ENCODE measurements at places on chromosomes 12 and 14.

- no peak for DNase-seq
Observed at GRCh38 chr14:96597680-96598079, 95.5 kb downstream of the PAPOLA start.

DNA sequence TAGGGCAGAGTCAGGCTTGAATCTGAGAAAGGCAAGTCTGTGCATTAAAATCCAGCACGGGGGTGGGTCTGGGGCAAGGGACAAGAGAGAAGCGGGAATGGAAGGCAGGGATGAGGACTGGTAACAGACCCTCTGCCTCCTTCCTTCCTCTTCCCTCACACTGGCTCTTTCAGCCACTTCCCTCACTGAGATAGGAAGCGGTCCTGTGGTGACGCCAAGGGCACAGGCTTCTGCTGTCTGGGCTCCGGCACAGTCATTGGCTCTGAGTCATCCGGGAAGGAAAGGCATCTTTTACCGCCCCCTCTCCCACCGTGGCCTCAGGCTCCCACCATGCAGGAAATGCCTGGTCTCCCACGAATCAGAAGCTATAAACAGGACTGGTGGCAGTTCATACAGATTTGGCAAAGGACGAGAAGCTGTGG is 70.2 kb downstream of the ETV6 start:
- DNase-seq, result peak; percentile 91

DNA sequence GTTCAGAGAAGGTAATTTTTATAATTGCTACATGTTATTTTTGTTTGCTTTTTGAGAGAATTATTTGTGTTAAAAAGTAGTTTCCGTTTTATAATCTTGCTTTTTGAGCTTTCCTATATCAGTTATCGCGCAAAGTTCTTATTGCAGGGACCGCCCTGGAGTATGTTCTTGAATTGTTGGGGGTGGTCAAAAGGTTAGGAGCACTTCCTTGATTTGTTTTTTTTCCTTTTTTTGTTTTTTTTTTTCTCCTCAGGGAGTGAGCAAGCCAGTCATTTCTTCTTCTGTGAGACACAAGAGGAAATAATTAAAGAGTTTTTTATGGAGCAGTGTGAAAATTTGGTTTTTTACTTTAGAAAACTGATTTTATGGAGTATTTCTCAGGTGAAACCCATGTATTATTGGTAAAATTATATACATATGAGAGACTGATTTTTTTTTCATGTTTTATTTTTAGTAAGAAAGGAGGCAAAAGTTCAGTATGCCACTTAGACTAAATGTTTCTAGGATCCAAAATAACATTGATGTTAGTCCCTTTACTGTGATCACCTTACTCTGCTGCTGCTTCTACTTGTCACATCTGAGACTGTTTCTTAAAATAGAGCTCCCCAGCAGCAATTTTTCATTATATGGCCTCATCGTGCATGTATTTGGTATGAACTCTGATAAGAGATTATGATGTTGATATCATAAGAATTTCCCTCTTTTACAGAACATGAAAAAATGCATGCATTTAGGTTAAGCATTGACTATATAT is 26.6 kb downstream of the PLEKHA5 start:
- no peak for DNase-seq

GRCh38 chr12:7709969-7710675 is 1.1 kb upstream of the DPPA3 start:
- no peak for DNase-seq

DNA sequence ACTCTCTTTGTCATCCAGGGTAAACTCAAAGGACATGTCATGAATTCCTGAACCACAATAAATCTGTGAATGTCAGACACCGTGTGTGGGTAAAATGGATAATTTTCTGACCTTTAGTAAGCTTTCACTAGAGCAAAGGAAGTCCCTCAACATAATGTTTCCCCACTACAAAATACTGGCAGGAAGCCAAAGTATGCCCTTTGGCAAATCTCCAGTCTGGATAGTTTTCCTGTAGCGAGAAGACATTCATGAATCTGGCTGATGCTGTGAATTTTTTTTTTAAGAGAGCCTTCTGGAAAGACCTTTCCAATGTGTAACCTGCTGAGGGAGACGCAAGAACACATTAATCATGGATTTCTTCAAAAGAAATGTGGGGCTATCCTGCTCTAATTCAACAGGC is 389.6 kb upstream of the DDHD1 start:
- DNase-seq, result peak; percentile 73

- DNase-seq, result peak; percentile 54
Observed at GRCh38 chr12:40569626-40570179, 122.5 kb upstream of the CNTN1 start.

- peak; percentile 20 for DNase-seq
Observed at GRCh38 chr12:51270067-51270950, at the start of gene SMAGP. TSS of gene SMAGP (minus strand) at chr12:51270415. CDS start at chr12:51269278, 1,137 bp downstream.

GRCh38 chr12:57813971-57814772 is 4.4 kb downstream of the AVIL start:
- peak; percentile 26 for DNase-seq

GRCh38 chr12:75812271-75813018 is 219.1 kb downstream of the PHLDA1 start:
- no peak for DNase-seq

- no peak for DNase-seq
Observed at GRCh38 chr12:49535921-49536525, 2.8 kb upstream of the KCNH3 start.

GRCh38 chr12:12427568-12427967 is 70.7 kb downstream of the BORCS5 start:
- DNase-seq, result no peak

GRCh38 chr14:78358591-78358990 is 188.4 kb downstream of the NRXN3 start:
- DNase-seq, result no peak

DNA sequence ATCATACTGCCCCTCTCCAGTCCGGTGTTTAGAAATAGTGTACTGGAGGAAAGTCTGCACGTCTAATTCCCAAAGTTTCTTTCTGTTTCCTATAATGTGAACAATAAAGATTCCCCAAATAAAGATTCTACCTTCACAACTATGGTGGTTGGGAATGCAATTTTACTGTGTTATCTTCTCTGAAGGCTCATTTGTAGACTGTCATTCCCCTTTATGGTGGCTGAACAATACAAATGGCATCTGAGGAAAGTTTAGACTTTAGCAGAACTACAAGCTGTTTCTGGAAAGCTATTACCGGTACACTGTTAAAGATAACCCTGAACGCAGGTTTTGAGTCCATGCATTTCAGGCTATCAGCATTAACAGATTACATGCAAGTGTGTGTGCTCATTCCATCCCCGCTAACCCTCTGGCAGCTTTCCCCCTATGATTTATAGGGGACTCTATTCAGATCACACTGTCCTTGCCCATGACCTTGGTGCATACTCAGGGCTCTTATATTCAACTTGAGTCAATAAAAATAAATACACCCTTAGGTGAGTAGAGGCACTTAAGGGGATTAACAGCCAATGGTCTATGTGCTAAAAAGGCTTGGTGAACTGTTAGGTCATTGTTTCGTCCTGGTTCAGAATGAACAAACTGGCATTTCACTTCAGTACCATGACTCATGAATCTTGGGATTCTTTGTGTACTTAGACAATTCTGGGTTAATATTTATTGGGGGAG is 60.7 kb upstream of the PYGL start:
- peak; percentile 45 for DNase-seq

DNA sequence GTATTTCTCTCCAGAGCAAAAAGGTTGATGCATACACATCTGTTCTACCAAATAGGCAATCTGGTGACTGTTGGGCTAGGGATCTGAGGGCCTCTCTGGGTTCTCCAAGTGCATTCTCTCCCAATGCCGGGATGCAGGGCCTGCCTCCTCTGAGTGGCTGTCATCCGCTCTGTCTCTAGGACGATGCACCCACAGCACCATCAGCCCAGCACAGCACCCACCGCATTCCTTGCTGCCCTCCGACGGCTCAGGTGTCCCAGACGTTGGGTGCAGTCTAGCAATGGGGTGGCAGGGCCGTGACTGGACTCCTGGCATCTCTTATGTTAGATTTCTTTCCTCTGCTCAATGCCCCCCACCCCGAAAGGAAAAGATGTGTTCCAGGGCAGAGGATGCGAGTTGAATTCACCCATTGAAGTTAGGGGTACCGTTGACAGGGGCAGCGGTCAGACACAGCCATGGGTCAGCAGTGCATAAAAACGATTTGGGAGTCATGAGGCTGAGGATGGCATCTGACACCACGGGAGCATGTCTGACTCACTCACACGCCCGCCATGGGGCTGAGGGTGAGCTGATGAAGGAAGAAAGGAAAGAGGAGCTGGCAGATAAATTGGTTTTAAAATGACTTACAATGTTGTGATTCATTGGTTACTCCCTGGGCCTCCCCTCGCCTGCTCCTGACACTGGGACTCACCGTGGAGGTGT is 93.2 kb upstream of the C14orf180 start:
- DNase-seq, result no peak

GRCh38 chr12:20011200-20011599 is 357.1 kb upstream of the PDE3A start:
- no peak for DNase-seq

GRCh38 chr14:23321572-23322547 is 603 bp downstream of the PABPN1 start:
- peak; percentile 51 for DNase-seq

- DNase-seq, result no peak
Observed at GRCh38 chr12:12178559-12178958, 88.3 kb downstream of the LRP6 start.

- no peak for DNase-seq
Observed at GRCh38 chr14:80544366-80544765, 333.1 kb upstream of the DIO2 start.

DNA sequence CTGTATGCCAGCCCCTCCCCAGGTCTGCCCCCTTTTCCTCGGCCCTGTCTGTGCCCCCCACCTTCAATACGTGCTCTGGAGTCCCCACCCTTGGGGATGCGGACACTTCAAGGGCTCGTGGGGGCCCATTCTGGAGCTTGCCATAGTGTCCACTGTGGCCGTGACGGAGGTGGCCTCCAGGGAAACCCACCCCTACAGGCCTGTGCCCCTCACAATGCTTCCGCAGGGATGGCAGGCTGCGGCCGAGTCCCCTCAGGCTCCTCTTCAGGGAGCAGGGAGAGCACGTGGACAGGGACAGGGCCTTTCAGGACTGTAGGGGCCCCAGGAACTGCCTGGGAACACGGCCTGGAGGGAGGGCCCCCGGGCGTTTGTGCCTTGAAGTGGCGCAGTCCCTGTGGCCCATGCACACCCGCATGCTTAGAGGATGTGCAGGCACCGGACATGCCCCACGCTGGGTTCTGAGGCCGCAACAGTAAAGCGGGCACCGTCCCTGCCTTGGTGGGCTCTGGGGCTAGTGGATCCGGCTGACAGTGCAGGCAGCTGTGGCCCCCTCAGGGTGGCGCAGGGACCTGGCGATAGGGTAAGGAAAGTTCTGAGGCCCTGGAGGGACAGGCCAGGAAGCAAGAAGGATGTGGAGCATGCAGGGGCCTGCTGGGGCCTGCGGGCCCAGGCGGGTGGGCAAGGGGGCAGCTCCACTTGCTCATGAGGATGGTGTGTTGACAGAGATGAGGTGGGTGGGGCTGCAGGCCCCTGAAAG is 209.0 kb upstream of the RTL1 start:
- no peak for DNase-seq

GRCh38 chr12:19177754-19178153 is 48.2 kb downstream of the PLEKHA5 start:
- no peak for DNase-seq

DNA sequence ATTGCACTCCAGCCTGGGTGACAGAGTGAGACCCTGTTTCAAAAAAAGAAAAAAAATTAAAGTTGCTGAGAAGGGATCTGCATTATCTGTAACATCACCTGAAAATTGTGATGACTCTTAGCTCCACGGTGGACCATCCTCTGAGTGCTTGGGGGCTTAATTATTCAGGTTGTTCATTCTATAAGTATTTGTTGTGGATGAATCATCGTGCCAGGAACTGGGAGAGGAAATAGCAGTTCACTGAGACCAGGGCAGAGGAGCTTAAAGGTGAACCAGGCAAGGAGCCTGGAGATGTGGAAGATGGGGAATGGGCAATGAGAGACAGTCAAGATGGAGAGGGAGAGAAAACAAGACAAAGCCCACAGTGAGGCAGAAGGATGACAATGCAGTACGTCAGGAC is 25.5 kb upstream of the GSC start:
- DNase-seq, result no peak

- DNase-seq, result no peak
Observed at GRCh38 chr12:112908548-112908947, 1.8 kb downstream of the OAS1 start.

GRCh38 chr12:2682296-2683251 is 112.2 kb upstream of the FKBP4 start:
- DNase-seq, result peak; percentile 12

Measured in NCI-H226 (cell line).